Central memory CD4-positive, alpha-beta T cell (primary cell): ENCODE measurements at places on chromosomes 1 and 21.

DNA sequence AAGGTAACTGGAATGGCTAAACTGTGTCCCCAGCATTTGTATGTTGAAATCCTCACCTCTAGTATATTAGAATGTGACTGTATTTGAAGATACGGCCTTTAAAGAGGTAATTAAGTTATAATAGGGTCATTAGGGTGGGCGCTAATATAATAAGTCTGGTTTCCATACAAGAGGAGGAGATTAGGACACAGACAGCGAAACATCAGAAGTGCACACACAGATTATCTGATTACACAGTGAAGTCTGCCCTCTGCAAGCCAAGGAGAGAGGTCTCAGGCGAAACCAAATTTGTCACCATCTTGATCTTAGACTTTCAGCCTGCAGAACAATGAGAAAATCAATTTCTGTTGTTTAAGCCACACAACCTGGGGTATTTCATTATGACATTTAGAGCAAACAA is 2233.1 kb downstream of the MRPL39 start:
- DNase-seq = no peak

DNA sequence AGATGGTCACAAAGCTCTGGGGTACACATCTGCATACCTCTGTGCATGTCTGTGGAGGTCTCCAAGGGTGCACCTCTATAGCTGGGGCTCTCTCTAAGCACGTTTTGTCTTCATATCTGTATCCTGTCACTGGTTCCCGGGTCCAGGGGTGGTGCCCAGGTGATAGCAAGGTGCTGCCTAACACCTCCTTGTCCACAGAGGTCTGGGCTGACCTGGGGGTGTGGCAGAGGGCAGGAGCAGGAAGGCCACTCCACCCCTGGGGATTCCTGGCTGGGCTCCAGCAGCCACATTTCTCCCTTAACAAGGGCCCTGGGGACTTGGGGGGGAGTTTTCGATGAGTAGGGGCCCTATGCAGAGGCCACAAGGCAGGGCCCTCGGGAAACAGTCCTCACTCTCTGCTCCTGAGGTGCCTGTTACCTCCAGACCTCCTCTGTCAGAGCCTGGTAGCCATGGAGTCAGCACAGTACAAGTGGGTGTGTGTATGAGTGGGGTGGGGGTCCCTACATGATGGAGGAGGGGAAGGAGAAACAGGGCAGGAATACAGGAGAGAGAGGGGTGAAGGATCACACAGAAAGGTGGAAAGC is 7.0 kb upstream of the CDCP2 start:
- DNase-seq = no peak

DNA sequence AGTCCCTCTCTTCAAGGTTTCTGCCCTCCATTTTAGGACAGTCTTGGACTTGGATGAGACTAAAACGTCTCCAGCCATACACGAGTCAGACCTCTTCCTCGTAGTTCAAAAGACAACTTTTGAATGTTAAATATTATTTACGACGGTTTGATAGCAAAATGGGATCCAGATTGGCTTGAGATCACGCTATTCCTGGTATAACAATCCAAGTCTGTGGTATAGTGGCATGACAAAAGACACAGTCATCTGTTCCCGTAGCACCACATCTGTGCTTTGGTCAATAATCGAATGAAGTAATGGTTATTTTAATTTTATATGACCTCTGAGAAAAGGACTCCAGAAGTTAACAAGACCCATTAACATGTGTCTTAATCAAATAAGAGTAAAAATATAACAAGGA is 7.0 kb downstream of the PCP4 start:
- DNase-seq = no peak

DNA sequence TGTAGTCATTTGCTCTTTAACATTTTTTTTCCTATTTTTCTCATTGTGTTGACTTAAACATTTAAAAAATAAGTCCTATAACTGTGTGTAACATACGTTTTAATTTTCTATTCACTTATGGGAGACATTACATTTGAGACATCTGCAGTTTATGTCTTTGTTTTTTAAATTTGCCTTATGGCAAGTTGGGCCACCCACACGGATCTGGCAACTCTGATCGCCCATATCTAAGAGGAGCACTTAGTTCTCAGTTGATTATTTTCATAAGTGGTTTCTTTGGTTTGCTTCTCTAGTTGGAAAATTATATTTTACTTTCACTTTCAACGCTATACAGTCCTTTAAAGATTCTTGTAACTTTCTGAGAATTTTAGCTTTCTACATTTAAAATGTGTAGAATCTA is 13.8 kb upstream of the ZNF124 start:
- DNase-seq = no peak

- DNase-seq = no peak
These were observed 6.0 kb upstream of the SLC27A3 start for GRCh38 chr1:153769221-153769620.

GRCh38 chr1:62037274-62037673 is 157.4 kb upstream of the L1TD1 start:
- no peak for DNase-seq

- DNase-seq = no peak
These were observed 69.1 kb downstream of the DYRK1A start for GRCh38 chr21:37435711-37436110.

GRCh38 chr1:168419736-168420135 is 124.1 kb downstream of the XCL2 start:
- no peak for DNase-seq

GRCh38 chr1:74368335-74368734 is 133.1 kb downstream of the TNNI3K start:
- no peak for DNase-seq

- no peak for DNase-seq
These were observed at the start of gene TRIM17 for GRCh38 chr1:228416217-228416933. TSS of gene TRIM17 (minus strand) at chr1:228416861. CDS start at chr1:228415072, 1,789 bp downstream.

DNA sequence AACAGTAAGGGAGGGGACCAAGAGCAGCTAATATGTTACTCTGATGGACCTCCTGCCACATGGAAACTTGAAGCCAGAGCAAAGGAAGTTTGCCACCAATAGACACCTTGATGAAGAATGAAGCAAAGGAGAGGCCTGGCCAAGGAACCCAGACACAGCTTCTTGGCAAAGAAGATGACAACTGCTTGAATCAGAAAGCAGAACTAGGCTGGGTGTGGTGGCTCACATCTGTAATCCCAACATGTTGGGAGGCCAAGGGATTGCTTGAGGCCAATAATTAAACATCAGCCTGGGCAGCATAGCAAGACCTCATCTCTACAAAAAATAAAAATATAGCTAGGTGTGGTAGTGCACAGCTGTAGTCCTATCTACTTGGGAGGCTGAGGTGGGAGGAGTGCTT is 31.7 kb upstream of the CAPZB start:
- no peak for DNase-seq

DNA sequence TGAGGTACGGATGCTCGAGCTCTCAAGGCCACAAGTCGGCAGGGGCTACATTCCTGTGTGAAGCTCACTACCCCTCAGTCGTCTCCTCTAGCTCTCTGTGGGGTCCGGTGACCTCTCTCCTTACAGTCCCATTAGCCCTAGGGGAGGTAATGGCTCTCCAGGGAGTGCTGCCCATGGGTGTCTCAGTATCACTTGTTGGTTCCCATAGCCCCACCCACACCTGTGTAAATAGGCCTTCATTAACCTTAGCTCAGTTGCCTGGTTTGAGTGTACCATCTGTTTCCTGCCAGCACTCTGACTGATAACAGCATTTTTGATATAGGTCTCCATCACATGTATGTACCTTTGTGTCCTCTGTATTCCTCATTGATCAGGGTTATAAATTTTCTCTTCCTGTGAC is 133.2 kb upstream of the KCNJ15 start:
- DNase-seq = no peak

GRCh38 chr21:36388835-36389234 is 3.6 kb downstream of the CHAF1B start:
- DNase-seq = no peak

- DNase-seq = no peak
These were observed 17.3 kb downstream of the CD58 start for GRCh38 chr1:116553386-116554115.

GRCh38 chr1:152757747-152758146 is at the start of gene KPRP:
TSS of gene KPRP (plus strand) at chr1:152758025. CDS start at chr1:152759589, 1,564 bp downstream.
- DNase-seq = no peak

DNA sequence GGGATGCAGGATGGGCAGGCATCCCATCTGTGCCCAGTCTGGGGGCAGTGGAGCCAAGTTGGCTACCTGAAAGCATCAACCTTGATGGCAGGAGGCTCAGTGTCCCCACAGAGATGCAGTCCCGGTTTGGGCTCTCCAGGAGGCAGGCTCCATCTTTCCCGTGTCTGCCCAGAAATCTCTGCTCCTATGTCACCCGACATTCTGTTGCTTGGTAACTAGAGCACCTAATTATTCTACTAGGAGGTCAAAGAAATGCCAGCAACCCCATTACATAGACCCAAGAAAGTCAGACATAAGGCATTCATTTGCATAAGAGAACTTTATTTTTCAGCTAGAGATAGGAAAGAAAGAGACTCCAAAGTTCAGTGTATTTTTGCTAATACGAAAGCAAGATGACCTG is 100.3 kb upstream of the BACE2 start:
- no peak for DNase-seq

DNA sequence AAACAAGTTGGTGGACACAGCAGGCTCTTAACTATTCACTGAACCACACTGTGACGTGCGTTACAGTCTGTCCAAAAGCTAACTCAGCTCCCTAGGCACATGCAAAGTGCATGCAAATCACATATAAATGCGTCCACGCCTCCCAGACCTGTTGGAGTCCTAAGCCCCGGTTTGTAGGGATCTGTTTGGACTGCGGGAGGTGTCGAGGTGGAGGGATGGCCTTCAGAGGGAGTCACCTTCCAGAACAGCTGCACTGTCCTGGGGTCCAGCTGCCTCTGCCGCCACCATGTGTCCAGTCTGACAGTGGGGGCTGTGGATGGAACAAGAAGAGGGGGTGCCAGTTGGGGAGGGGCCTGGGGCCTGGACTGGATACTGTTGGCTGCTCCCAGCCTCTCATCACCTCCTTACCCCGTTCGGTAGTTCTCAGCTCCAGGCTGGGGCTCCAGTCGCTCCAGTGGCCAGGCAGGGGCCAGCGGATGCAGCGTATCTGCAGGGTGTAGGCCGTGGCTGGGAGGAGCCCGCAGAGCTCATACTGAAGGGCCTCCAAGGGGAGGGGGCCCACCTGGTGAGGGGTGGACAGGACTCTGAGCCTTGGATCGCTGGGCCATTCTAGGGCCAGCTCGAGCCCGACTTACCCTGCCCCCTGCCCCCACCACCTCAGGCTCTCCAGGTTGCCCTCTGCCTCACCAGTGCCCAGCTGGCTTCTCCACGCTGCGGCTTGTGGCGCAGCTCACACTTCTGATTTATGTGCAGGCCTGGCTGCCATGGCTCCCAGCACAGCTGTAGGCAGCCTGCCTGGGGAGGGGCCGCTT is 7.9 kb upstream of the MRPS15 start:
- no peak for DNase-seq

DNA sequence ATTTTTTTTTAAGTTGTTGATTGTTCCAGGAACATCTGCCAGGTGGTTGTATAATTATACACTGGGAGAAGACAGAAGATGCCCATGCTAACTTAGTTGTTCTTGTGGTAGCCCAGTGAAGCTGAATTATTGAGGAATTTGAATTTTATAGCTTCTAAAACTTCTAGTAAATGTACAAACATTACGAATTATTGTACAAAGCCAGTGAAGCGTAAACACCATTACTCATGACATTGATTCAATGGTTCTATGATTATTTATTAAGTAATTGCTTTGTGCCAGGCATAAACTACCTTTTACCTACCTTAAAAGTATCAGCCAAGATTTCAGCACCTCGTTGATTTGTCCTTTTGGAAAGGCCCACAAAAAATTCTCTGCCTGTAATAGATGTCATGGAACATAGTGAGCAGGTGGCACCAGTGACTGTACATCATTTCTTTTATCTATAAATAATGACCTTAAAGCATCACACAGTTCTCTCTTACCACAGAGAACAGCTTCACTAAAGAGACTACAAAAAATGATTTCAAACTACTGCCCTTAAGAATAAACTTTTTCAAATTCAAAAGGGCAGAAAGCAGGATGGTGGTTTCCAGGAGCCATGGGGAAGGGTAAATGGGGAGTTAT is 74.9 kb upstream of the BCL10 start:
- no peak for DNase-seq

DNA sequence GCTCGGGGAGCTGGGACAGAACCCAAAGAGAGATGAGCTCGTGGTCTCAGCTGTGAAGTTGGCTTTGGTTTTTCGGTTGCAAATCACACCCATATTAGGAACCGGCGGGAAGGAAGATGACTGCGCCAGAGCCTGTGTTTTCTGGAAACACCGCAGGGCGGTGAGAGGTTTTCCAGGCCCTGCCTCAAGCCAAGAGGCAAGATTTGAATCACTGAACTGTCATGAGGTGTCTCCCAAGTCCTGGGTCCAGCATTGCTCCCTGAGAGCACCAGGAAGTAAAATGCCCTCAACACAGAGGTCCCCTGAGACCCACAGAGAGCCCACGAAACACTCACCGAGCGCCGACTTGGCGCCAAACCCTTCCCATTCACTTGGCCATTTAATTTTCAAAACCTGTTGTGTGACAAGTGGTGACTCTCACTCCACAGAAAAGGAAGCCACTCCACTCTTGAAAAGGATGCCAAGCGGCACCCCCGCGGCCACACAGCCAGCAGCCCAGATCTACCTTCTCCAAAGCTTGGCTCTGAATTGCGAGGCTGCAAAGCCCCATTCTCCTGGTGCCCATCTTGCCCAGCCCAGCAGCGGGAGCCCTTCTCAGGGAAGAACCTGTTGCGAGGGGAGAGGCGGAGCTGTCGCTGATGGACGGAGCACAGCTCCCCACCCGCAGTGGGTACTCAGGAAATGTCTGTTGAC is 99.0 kb upstream of the RUNX3 start:
- no peak for DNase-seq

GRCh38 chr1:36703526-36704208 is 221.0 kb upstream of the CSF3R start:
- peak; percentile 5 for DNase-seq

DNA sequence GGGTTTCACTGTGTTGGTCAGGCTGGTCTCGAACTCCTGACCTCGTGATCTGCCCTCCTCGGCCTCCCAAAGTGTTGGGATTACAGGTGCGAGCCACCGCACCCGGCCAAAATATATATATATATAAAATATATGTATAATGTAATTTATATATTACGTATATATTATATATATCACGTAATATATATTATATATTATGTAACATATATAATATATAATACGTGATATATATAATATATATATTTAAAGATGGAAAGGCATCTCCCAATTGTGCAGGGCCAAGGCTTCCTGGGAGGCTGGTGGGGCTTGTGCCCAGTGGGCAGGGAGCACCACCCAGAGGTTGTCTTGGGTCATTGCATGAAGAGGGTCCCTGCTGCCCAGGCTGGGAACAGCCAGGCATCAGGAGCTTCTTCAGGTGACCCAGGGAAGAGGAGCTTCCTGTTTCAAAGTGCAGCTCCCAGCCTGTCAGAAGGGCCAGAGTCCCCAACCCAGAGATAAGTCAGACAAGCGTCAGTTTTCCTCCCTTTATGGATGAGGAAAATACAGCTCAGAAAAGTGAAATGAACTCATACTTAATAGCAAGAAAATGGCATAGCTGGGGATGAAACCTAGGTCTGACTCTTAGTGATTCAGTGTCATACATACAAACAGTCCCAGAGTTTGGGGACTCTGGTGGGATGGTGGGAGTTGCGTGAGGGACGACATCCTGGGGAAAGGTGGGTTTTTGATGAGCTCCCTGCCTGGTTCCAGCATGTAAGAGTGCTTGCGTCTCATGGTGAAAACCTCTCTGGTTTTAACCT is 12.0 kb downstream of the UBE2Q1 start:
- peak; percentile 39 for DNase-seq

GRCh38 chr1:87940421-87940820 is 611.7 kb downstream of the LMO4 start:
- no peak for DNase-seq
